ENCODE measurements at places on chromosomes 7 and 10. TPM values are rescaled to one million over a fixed set of nuclear protein-coding genes. Genes with fewer than 3 reads are reported as not detected.

DNA sequence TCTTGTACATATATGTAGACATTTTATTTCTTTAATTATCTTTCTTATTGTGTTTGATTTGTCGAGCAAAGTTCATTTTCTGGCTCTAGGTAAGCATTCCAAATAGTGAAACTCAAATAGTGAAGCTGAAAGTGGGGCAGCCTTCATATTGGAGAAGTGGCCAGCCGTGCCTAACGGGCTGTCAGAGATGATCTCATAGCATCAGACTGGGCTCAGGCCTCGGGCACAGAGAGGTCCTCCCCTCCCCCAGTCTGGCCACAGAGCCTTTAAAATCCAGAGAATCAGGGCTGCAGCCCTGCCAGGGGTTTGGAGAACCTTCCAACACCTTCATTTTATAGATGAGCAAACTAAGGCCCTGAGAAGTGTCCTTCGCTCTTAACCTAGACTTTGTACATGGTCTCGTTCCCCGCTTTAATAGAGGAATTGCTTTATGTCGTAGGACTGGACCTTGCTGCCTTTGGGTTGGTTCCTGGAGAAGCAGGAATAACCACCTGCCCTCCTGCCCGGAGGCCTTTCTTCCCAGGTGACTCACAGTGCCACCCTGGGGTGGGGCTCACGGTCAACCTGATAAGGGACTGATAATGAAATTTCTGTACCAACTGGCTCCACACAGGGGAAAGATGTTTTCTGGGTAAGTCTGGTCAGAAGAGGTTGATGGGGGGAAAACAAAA is 7.3 kb downstream of the TSPAN15 start:
- H3K27me3 ChIP-seq: no peaks in the 10 kb centered on the region
- no peak overlapping the region for H3K27ac ChIP-seq
- peaks cover 17% of the 10 kb centered on the region for H3K4me1 ChIP-seq

GRCh38 chr7:90933041-90933440 is 331.2 kb upstream of the FZD1 start:
- no peaks in the 10 kb centered on the region for H3K4me1 ChIP-seq
- no peak overlapping the region for H3K27ac ChIP-seq
- no peaks in the 10 kb centered on the region for H3K36me3 ChIP-seq
- H3K4me3 ChIP-seq: no peak overlapping the region

DNA sequence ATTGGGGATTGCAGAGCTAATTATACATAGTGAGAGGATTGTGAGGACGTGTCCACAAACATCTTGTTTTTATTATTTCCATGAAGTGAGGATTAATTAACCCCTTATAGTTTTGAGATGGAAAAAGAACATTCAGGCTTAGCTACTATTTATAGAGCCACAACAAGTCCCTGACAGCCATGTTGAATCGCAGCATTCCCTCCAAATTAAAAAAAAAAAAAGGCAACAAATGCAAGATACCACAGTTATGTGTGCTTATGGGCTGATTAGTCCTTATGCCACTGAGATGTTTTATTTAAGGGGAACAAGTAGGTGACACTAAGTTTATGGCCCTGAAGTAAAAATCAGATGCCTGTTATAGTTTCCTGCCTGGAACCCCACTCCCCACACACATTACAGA is 350.3 kb downstream of the GPAM start:
- H3K27ac ChIP-seq: no peak overlapping the region
- no peaks in the 10 kb centered on the region for H3K27me3 ChIP-seq
- DNase-seq: no peak
- H3K36me3 ChIP-seq: no peaks in the 10 kb centered on the region
- no peak overlapping the region for H3K4me3 ChIP-seq
- no peaks in the 10 kb centered on the region for H3K4me1 ChIP-seq

DNA sequence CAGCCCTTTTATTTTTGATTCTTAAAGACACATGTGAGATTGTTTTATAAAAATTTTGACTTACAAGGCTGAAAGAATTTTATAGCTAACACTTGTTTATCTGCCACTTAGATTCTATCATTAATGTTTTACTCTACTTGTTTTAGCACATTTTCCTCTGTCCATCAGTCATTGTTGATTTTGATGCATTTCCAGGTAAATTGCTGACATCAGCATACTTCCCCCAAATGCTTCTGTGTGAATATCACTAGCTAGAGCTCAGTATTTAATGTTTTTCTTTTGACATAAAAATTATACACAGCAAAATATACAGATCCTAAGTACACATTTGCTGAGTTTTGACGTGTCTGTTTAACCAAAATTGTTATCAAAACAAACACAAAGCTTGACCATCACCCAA is 43.0 kb downstream of the INPP5A start:
- H3K36me3 ChIP-seq: no peaks in the 10 kb centered on the region
- H3K4me3 ChIP-seq: no peak overlapping the region
- H3K27ac ChIP-seq: no peak overlapping the region
- DNase-seq: no peak

- no peak for DNase-seq
- no peak overlapping the region for H3K27ac ChIP-seq
- no peak overlapping the region for H3K4me3 ChIP-seq
- no peaks in the 10 kb centered on the region for H3K27me3 ChIP-seq
Measured at GRCh38 chr10:79034271-79034876, 34.4 kb upstream of the ZMIZ1 start.

PPP1R17 gene
- not detected for total RNA-seq

GRCh38 chr7:84102213-84102612 is 92.4 kb downstream of the SEMA3A start:
- no peaks in the 10 kb centered on the region for H3K27me3 ChIP-seq
- H3K27ac ChIP-seq: no peak overlapping the region
- DNase-seq: no peak
- H3K4me3 ChIP-seq: no peak overlapping the region
- H3K4me1 ChIP-seq: no peaks in the 10 kb centered on the region
- H3K36me3 ChIP-seq: no peaks in the 10 kb centered on the region

UCN3 gene
- not detected for total RNA-seq

Data from CD4-positive, alpha-beta memory T cell (primary cell).